ENCODE measurements at places on chromosomes 4 and X. TPM values are rescaled to one million over a fixed set of nuclear protein-coding genes. Genes with fewer than 3 reads are reported as not detected.

NAP1L3 gene
- polyA plus RNA-seq: 0.61 TPM

ZMAT1 gene
- polyA plus RNA-seq: not detected

CT45A1 gene
- polyA plus RNA-seq: not detected

GRCh38 chr4:24988776-24989175 lies 42.0 kb downstream of the LGI2 start:
- H3K27ac ChIP-seq: no peak overlapping the region
- DNase-seq: no peak
- H3K36me3 ChIP-seq: no peaks in the 10 kb centered on the region
- H3K4me3 ChIP-seq: no peak overlapping the region
- H3K27me3 ChIP-seq: peaks cover 6% of the 10 kb centered on the region
- H3K4me1 ChIP-seq: no peaks in the 10 kb centered on the region

GRCh38 chr4:1675136-1675801 lies 8.8 kb downstream of the FAM53A start:
- no peaks in the 10 kb centered on the region for H3K36me3 ChIP-seq
- no peaks in the 10 kb centered on the region for H3K4me1 ChIP-seq
- H3K27ac ChIP-seq: no peak overlapping the region
- H3K4me3 ChIP-seq: no peak overlapping the region
- no peaks in the 10 kb centered on the region for H3K27me3 ChIP-seq
